ENCODE measurements at places on chromosomes 12 and 14.

- DNase-seq: no peak
Measured at GRCh38 chr12:104603545-104603973, 146.8 kb downstream of the CHST11 start.

- no peak for DNase-seq
Measured at GRCh38 chr14:25411781-25412757, 362.1 kb upstream of the STXBP6 start.

DNA sequence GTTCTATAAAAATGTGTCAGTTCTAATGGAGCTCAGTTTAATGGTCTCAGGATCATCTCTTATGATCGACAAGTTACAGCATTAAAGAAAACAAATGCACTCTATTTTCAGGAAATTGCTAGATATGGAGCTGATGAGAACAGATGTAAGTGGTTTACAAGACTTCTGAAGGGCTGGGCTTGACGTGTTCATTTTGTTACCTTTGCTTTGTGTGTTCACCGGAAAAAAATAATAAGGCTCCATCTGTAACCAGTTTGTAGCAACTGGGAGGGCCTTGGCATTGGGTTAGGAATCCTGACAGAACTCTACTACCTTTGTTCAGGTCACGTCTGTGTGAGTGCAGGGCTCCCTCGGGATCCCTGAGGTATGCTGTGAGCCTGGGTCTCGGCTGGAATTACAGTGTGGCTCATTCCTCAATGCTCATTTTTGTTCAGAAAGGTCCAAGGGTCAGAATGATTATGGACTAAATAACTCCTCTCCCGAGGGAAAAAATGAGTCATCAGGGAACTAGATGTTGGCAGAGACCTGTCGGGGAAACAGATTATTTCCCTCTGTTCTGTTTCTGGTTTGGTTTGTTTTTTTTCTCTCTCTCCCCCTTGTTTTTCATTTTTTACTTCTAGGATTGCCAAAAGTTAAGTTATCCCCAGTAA, 158.0 kb downstream of the SLC5A8 start:
- no peak for DNase-seq

GRCh38 chr12:9123781-9124382, 8.2 kb upstream of the A2M start:
- no peak for DNase-seq

GRCh38 chr12:81502912-81503695, 256.0 kb downstream of the PPFIA2 start:
- DNase-seq: no peak

DNA sequence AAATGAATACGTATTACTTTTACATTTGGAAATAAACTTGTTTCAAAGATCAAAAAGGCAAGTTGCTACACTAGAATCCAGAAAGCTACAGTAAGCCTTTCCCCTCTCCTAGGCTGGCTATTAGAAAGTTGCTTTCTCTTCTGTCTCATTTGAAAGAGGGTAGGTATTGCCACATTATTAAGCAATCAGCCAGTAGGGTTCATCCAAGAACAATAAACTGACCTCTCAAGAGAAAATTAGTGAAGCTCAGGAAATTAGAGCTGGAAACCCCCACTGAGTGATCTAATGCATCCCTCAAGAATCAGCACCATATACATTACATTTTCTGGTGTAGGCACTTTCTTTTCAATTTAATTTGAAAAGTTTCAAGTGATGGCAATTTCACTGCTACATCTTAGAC, 4.5 kb upstream of the TMEM233 start:
- DNase-seq: no peak

- DNase-seq: no peak
Measured at GRCh38 chr14:23376482-23377197, at the start of gene CMTM5. Gene CMTM5, plus strand, starts transcription at chr14:23377046. Its CDS starts 206 bp downstream, at chr14:23377252.

- DNase-seq: no peak
Measured at GRCh38 chr12:15596174-15596573, 193.0 kb downstream of the EPS8 start.

Data from stimulated activated CD8-positive, alpha-beta memory T cell treated with anti-CD3 and anti-CD28 coated beads, Interleukin-4, amount 100 ng/mL, for 4 hours (primary cell).